Brain (organoid and tissue), 16 donors: ENCODE measurements at places on chromosomes 1 and 21.

DNA sequence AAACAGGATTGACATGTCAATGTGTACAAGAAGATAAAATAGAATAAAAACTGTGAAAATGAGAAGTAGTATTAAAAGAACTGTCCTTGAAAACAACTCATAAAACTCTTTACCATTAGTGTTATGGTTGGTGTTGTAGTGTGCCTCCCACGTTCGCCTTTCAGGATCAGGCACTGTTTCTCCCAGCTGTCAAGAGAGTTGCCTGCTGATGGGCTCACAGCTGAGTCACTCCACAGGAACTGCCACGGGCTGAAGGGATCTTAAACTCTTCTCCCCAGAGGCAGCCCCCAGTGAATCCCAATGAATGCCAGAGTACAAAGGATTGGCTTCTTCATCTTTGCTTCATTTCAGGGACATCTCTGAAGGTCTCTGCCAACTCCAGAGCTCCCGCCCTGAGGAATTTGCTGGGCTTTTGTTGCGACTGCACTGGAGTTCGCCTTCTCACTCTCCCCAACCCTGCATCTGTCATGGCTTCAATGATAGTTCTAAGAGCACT lies 119.6 kb downstream of the ADGRL2 start:
- DNase-seq = peak; percentile 82

DNA sequence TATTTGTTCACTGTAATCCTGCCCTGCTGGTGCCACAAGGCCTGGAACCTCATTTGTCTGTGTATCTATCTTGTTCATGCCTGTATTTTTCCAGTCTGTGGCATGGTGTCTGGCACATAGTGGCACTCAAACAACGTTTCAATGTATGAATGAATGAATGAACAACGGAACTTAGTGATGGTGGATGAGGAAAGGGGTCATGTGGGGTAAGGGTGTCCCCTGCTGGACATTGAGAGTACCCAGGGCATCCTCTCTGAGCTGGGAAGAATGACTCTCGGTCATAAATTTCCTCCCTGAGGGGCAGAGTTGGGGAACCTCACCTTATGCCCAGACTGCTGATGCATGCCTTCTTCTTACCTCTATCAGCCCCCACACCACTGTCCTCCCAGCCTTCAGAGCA lies 18.9 kb upstream of the ZNF683 start:
- no peak for DNase-seq

DNA sequence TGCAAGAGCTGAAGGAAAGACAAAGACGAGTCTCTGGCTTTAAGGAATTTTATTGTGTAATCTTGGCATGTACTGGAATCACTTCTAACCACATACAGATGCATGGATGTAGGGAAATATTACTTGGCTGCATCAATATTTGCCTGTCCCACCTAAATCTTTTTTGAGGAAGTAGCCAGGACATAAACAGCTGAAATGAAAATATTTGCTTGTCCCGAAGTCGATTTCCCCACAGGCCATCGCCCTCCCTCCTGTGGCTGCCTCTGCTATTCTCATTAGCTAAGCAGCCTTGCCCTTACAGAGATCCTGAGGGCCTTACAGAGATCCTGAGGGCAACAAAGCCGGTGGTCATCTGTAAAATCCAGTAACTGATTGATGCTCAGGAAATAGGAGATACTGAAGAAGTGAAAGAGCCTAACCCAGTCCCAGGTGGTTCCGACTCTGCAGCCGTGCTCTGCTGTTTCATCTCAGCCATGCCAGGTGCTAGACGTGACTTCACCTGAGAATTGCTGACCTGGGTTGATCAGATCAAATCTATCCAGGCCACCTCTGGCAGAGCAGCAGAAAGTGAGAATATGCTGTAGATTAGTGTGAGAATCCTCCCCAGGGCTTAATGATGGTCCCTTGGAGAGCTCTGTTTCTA lies 25.5 kb downstream of the MAN1C1 start:
- DNase-seq = no peak

GRCh38 chr1:30274976-30275621 lies 448.3 kb downstream of the MATN1 start:
- no peak for DNase-seq

DNA sequence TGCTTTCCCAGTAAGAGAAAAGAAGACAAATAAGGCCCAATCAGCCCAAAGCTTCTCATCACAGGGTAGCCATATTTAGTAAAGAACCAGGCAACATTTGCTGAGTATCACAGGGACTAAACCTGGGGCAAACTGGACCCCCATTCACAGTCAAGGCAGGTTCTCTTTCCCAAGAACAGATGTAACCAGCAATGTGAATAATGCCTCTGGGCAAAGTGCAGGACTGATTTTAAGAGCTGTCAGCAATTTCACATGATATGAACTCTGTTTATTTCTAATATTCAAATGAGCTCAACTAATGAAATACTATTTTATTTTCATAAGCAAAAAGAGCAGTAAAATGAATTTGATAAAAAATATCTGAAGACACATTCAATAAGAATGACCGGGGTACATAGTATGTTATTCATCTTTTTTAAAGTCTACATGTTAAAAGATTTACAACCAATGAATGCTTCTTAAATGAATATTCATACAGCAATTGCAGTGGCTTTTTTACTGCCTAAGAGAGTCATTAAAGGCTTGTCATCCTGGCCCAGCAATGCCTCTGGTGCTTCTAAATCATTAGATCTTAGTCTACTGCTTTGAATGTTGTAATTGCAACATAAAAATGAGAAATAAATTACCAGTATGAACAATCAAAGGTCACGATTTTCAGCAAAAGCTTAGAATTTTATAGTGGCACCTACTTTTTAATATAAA lies 308.8 kb downstream of the SMYD3 start:
- DNase-seq = no peak

DNA sequence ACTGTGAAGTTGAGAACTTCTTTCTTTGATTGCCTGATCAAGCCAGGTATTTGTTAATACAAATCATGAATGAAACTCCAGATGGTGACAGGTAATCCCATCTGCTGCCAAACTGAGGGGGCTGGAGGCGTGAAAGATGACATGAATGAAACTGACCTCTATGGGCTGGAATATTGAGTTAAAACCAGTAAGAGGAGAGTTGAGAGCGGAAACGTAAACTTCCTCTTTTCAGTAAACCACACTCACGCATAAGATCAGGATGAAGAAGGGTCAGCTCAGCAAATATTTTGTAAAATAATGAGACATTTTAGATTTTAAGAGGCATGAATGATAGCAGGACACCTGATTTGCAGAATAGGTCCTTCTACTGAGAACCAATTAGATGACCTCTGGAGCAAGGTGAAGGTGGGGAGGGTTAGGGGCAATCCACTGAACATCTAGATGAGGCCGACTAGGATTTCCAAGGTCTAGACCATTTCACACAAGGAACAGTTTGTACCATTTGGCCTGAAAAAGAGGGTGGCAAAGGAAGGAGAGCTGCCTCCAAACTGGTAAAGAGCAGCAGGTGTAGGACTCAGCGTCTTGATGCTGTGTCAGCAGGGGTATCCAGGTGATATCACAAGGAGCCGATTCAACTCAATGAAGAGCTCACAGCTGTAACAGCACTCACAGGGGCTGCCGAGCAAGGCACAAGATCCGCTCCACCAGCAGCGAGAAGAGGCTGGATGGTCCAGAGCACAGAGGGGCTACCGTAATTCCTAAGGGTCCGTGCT lies 132.6 kb downstream of the NTPCR start:
- DNase-seq = no peak

- peak; percentile 36 for DNase-seq
Observed at GRCh38 chr1:151131701-151132334, 14.6 kb downstream of the SEMA6C start.

GRCh38 chr21:45308194-45309068 lies 20.7 kb upstream of the POFUT2 start:
- DNase-seq = no peak
